ENCODE measurements at places on chromosomes 7 and 10.

- DNase-seq: peak; percentile 77
These were observed 45.5 kb downstream of the DPYSL4 start for GRCh38 chr10:132232023-132232951.

DNA sequence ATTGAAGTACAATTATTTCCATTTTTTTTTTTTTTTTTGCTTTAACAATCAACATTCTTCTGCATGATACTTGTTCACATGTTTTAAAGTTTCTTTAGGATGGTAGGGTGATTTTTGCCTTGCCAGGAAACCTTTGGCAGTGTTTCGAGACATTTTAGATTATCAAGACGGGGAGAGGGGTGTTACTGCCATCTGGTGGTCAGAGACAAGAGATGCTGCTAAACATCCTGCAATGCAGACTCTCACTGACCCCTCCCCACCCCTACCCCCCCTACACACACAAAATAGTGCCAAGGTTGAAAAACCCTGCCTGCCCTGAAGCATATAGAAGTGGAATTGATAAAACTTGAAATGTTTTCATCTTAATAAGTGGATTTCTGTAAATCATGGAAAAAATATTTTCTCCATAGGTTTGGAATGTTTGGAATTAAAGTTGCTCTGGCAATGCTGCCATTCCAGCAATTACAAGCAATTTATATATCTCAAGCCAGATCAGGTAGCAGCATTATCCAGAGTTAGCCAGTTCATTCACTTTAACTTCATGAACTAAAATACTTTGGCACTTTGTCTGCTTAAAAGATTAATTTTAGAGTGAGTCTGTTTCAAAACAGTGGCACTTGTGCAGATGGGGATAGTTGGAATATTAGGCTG lies 62.1 kb downstream of the SDHAF3 start:
- peak; percentile 62 for DNase-seq

DNA sequence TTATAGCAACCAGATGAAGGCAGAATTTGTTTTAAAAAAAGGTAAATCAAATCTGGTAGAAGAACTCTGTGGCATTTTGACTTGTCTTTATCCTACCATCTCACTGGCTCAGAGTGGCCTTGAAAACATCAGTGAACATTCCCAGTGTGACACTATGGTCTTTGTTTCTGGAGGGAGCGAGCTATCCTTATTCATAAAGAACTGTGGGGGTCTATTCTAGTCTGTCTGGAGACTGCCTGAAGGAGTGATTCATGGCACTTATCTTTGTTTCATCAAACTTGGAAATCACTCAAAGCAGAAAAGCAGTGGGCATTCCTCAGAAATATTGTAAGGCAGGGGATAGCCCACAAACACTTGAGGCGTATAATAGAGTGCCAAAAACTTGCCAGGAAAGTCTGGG lies 719.1 kb downstream of the PCDH15 start:
- no peak for DNase-seq

DNA sequence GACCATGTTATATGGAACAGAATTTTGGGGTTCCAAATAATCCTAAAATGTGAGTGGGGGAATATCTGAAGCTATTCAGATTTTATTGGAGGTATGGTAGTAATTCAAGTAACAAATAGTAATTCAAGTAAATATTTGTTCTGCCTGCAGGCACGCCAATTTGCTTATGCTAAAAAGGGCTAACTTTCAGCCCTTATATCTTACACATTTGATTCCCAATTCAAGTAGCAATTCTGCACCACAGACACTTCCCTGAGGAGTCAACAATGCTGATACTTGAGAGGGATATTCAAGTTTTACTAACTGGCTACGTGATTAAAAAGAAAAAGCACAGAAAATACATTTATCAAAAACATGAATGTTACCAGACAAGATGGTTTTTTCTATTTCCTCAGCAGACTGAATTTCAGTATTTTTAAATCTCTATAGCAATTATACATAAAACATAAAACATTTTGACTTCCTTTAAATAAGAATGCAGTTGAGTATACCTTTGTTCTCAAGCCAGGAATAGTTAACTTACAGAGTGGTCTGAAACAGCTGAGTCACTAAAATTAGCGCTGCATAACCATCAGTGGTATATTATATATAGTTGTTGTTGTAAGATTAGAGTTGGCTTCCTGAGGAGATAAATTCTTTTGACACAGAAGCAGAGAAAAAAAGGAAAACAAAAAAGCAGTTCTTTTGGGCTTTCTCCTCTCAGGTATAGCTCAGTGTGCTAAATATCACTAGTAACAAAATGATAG lies 33.9 kb downstream of the MTPN start:
- DNase-seq: no peak

- DNase-seq: no peak
These were observed 163.5 kb upstream of the LRGUK start for GRCh38 chr7:133963629-133964028.

GRCh38 chr10:43963793-43964425 lies 315.2 kb upstream of the ZNF32 start:
- DNase-seq: no peak

GRCh38 chr7:12257582-12257981 lies 46.5 kb downstream of the TMEM106B start:
- peak; percentile 96 for DNase-seq

- DNase-seq: no peak
These were observed 87.6 kb upstream of the GNAI1 start for GRCh38 chr7:80047032-80047431.

DNA sequence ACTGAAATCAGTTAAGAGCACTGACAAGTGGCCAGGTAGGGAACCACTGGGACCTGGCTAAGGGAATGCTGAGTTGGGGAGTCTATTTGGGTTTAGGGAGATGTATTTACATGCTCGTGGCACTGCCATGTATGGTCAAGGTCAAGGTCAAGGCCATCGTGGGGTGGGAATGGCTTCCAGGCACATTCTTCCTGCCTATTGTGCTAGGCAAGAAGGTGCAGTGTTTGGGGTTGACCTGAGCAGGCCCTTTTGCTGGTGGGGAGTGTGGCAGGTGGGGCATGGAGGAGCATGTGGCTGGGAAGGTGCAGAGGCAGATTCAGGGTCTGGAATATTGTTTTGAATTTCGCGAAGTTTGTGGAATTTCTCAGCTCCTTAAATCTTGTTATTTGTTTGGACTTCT lies 17.8 kb downstream of the FAM241B start:
- no peak for DNase-seq

DNA sequence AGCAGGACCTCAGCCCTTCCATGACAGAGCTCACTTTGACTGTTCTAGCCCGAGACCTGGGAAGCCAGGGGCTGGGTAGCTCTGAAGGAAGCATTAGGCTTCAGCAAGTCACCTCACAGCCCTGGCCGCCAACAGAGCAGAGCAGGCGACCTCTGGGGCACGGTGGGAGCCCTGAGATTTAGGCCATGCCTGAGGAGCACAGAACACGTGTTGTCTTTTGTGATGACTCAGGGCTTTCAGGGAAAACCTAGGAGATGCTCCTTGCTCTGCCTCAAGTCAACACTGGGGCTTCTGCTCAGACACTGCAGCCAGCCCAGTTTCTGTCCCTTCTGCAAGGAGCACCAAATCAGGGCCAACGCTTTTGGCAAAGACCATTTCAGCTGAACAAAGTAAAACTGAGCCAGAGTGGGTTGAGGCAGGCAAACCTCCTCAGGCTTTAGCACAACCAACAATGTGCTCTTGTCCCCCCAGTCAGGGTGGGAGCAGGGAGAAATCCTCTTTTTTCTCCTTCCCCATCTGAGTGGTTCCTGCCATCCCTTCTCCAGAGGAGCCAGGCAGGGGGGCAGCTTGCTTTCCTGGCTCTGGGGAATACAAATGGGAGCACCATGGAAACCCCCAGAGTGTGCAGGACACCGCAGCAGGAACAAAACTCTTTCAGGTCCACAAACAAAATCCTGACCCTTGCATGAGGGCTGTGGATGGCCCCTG lies 14.4 kb downstream of the CAMK2G start:
- DNase-seq: no peak

GRCh38 chr10:77643795-77644468 lies 6.3 kb upstream of the KCNMA1 start:
- peak; percentile 55 for DNase-seq

Measured in inflammatory macrophage treated with lipopolysaccharide for 4 hours (primary cell).